ENCODE measurements at places on chromosomes 2 and 18.

- DNase-seq: no peak
These were observed 130.7 kb upstream of the TPO start for GRCh38 chr2:1282552-1282951.

- DNase-seq: no peak
These were observed 468.2 kb upstream of the ST6GAL2 start for GRCh38 chr2:107354175-107354574.

DNA sequence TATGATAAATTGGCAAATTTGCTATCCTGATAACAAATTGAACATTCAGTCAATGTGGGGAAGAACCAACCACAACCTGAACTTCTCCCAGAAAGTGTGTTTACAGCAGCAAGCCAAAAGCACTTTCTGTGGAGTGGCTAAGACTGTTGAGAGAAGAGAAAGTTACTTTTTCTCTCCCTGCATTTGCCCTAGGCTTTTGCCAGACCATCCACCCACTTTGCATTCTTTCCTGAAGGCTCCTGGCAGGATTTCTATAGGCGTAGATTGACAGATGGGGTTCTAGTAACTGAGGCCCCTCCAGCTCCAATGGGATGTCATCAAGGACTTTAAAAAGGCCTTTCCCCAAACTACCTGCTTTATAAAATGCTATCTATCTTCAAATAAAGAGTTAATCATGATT lies 215.2 kb downstream of the GULP1 start:
- no peak for DNase-seq

DNA sequence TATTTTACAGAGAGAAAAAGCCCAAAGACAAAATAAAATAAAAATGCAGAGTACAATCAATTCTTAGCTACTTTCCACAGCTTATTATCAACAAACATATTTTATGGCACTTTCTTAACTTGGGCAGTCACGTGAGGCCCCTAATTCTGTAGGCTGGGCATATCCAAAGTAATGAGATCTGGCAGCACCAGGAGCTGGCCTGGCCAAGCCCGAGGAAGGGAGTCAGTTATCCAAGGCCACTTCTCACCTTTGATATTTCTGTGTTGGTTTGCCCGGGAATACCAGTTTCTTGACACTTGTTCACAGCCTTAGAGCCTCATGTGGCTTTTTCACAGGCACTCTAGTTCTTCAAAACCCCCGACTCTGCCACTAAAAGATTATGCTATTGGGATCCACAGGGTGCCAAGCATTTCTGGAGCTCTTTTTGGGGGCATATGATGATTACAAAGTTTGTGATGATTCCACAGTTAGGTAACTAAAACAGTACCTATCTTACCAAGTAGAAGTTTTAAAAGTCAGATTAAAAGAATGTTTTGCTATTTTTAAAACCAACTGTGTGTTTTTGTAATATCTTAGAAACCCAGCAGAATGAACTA lies 90.4 kb downstream of the MEP1B start:
- no peak for DNase-seq

DNA sequence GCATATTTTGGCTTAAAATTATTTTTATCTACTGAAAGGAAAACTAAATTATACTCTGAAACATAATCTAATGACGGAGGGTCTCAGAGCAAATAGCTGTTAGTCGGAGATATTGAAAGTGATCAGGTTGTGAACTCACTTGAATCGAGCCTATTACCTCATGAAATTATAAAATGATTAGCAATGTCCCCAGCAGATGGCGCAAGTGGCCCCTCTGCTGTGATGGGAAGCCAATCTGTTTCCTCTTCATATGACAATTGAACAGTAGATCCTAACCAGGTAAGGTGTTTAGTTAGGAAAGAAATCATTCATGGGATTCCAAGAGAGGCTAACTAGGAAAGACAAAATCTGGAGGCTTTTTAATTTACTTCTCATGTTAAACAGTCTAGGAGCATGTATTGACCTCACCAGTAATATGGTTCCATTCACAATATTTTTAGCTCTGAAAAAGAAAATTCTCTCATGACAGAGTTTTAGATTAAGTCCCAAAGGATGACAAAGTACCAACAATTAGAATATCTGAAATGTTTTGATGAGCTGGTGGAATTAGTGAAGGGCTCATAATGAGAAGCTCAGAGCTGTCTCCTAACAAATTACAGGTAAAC lies 29.9 kb upstream of the MPPE1 start:
- peak; percentile 61 for DNase-seq

DNA sequence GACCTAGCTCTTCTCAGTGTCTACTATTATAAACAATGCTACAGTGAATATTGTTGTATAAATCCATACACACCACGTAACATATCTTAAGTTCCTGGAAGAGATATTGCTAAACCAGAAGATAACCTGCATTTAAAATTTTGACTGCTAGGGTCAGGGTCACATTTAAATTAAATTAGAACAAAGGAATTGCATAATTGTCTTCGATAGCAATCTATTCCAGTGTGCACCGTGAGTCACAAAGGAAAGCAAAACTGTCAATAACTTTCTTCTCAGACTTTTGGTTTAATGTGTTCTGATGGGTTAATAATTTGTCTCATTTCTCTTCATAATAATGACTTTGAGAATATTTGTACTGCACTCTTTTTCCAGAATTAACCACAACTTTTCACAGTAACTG lies 4.2 kb downstream of the GEN1 start:
- no peak for DNase-seq

DNA sequence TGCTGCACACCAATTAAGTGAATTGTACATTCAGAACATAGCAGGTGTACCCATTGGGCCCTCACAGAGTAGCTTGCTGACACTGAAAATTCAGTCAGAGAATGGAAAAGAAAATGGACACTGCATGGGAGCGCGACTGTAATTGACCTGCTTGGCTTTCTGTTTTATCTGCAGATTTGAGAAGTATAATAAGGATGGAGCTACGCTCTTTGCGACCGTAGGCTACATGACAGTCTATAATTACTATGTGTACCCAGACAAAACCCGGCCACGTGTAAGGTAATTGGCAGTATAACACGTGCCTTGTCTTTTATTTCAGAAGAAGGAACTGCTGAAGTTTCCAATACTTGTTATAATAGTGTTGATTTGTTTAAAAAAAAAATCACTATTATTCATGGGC lies 33.5 kb upstream of the METAP1D start:
- DNase-seq: no peak

DNA sequence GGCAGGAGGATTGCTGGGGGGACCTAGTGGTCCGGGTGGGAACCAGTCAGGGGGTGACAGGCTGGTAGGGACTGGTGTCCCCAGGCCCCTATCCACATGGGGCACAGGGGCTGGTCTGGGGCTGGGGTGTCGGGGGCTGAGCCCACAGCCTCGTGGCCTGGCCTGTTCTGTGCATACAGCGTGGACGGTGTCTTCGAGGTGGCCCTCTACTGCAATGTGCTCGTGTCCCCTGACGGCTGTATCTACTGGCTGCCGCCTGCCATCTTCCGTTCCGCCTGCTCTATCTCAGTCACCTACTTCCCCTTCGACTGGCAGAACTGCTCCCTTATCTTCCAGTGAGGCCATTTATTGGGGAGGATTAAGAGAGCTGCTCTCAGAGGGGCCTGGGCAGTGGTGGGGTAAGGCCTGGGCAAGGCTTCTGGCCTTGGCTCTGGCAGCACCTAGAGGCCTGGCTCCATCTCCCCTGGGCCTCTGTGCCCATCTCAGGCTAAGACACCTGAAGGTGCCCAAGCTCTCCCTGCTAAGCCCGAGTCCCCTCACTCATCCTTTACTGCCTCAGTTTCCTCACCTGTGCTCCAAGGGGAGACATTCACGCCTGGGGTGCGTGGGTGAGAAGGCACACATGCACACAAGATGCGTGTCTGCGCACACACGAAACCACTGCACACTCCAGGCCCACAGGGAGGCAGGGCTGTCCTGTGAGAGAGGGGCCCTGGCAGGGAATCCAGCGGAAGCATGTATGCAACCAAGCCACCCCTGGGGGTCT lies 1.9 kb downstream of the CHRNG start:
- DNase-seq: no peak

DNA sequence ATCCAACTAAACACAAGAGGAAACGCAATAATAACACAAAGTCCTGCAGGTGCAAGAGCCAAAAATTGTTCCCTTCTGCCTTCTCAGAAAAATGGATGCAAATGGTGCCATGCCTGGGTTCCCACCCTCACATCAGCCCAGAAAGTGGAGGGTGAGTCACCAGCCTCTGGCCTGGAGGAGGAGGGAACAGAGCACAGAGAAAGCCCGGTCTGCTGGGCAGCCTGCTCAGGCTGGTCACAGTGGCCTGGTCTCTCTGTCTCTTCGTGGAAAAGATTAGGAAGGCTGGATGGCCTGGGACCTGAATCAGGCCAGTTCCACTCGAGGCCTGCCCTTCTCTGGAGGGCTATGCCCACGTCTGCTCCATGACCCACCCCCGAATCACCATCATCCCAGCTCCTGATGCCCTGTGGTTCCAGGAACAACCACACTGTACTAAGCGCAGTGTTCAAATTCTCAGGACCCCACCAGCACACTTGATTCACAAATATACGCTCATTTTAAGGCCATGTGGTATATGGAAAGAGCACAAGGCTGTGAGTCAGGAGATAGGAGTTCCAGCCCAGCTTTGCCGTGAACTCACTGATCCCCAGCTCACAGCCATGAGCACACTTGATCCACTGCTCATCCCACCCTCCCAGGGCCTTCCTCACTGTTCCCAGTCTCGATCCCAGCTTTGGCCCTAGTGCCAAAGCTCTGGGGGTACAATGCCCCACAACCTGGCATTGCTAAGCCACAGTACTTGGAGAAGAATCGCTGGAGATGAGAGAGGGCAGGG lies 82.1 kb downstream of the ZBTB7C start:
- peak; percentile 69 for DNase-seq

GRCh38 chr2:218024871-218025270 lies 22.1 kb upstream of the TNS1 start:
- DNase-seq: no peak

- no peak for DNase-seq
These were observed 40.7 kb upstream of the KLF11 start for GRCh38 chr2:10002681-10003080.

DNA sequence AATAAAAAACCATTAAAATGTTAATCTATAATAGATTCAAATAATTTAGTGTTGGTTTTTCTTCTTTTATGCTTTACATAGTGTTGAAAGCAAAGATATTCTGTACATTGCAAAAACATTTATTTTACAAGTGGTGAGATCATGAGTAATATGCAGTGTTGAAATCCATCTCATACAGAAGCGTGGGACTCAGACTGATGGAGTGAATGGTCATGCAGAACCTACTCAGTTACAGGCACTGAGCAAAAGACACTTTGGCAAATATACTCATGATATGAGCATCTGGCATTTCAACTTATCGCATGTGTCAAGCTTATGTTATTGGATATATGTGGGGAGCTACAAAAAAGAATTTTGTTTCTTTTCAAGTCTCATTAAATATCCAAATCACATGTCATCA lies 620.2 kb upstream of the NETO1 start:
- DNase-seq: no peak

GRCh38 chr18:46497129-46497528 lies 159.9 kb downstream of the LOXHD1 start:
- peak; percentile 16 for DNase-seq

DNA sequence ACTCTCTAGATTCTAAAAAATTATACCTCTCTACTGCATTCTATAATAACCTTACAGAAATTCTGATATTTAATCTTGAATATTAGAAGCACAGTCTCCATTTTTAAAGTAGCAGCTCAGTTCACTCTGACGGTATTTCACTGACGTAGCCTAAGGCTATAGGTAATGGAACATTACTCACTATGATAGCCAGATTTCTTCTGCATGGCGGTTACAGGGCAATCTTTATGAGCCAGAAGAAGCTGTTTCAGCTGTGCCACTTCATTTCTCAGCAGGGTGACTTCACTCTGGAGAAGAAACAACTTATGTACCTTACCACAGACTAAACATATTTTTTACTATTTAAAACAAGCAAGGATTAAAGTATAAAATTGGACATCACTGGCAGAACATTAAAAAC lies 75.3 kb upstream of the CHN1 start:
- peak; percentile 7 for DNase-seq

DNA sequence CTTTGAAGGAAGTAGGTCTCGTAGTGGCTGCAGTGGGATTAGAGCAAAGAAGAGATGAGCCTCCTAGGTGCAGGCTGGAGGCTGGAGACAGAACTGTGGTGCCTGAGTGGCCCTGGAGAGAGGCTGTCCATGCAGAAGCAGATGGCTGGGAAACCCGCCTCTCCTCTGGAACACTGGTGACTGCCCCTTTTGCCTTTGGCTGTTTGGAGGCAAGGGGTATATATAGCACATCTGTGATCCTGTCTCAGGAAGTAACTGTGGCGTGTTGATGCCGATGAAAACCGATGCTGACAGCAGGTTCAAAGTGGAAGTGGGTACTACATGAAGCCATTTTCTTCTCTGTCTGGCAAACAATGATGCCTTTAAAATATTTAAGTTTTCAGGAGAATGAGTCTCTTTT lies 43.5 kb downstream of the SLC9A2 start:
- DNase-seq: no peak

DNA sequence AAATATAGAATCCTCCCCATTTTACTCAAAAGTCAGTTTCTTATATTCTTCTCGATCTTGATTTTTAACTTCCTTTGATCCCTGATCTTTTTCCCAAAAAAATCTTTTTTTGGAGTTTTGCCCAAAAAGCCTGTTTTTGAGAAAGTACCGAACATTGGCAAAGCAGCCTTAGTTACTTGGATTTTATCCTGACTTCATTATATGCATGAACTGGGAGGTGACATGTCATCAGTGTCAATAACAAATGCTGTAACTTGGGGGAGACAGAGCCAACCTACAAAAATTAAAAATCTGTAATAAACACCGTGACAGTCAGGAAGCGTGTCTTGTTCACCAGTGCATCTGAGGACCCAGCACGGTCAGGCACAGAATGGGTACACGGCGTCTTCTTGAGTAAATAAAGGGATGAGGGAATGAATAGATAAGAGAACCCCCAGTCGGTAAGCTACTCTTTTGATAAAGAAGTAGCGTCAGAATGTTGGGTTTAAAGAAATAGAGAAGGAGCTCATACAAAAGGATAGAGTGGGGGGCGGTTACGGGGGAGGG lies 24.9 kb downstream of the TRAPPC12 start:
- no peak for DNase-seq

DNA sequence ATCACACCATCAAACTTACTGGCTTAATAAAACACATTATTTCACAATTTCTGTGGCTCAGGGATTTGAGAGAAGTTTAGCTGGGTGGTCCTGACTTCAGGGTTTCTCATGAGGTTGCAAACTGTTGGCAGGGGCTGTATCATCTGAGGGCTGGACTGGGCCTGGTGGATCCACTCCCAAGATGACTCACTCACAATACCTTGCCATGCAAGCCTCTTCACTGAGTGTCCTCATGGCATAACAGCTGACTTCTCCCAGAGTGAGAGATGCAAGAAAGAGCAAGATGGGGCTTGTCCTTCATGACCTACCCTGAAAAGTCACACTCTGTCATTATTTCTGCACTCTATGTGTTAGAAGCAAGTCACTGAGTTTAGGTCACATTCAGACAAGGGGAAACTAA lies 73.8 kb downstream of the AQP4 start:
- DNase-seq: no peak

GRCh38 chr2:228503731-228504130 lies 322.2 kb upstream of the SPHKAP start:
- DNase-seq: no peak
